ENCODE measurements at places on chromosomes 12 and 14.

GRCh38 chr14:51455041-51455835 lies 196.5 kb upstream of the FRMD6 start:
- no peak for DNase-seq

DNA sequence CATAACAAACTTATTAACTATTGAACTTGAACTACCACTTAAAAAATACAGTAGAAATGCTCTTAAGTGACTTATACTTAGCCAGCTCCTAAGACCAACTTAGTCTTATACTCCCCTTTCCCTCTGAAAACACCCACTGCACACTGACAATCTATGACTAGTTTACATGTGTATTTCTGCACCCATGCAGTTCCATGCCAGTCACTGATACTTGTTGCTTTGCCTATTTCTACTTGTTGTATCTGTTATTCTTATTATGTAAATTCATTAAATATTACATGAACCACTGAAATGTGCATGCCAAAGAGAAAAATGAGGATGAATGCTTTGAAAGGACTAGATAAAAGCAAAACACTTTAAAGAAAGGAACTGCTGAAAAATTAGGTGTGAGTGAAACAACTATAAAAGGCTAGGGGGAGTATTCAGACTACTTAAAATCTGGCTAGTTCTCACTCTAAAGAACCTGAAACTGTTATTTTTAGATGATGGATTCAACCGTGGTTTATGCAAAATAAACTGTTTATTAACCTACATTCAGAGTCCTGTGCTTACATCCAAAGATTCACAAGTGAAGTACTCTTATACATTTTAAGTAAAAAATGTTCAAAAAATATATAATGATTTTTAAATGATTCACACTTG lies 74.7 kb downstream of the RPS6KA5 start:
- peak; percentile 43 for DNase-seq

DNA sequence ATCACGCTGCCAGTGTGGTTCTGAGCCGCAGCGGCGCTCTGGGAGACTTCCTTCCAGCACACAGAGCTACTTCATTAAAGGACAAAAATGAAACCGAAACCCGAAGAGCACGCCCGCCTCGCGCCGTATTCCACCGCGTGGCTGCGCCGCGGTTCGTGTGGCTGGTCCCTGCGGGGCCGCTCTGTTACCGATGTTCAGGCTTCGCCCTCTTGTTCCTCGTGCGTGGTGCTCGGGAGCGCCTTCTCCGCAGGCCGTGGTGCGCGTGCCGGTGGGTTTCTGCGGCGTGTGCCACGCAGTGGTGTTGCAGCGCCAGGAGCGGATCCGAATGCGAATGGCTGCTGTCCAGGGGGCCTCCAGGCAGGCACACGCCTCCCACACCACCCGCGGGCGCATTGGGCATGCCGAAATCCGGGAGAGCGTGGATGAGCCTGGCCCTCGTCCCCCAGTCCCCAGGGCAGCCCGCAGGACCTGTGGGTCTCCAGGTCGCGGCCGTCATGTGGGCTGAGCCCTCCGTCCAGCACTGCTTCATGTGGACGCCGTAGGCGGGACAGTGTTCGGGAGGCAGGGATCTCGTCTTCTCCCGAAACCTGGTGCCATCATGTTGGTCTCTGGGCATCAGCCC lies 91.2 kb downstream of the ADGRD1 start:
- no peak for DNase-seq

DNA sequence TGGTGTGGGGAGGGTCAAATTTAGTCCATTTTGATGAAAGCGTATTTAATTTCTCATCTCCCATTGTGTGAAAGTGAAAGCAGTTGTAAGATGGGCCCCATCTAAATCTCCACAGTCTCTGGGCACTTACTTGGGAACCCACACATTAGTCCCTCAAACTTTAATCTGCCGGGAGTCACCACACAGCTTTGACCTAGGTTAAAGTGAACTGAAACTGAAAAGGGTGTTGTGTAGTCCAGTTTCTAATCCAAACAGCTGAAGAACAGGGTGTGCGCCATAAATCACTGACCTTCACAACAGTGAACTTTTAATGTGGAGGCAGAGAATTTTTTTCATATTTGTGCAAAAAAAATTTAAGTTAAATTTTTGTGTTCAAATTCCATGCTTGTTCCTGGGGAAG lies 48.4 kb upstream of the PTPRO start:
- DNase-seq, result no peak

- DNase-seq, result no peak
Observed at GRCh38 chr14:99838639-99839134, 45.5 kb downstream of the EML1 start.

DNA sequence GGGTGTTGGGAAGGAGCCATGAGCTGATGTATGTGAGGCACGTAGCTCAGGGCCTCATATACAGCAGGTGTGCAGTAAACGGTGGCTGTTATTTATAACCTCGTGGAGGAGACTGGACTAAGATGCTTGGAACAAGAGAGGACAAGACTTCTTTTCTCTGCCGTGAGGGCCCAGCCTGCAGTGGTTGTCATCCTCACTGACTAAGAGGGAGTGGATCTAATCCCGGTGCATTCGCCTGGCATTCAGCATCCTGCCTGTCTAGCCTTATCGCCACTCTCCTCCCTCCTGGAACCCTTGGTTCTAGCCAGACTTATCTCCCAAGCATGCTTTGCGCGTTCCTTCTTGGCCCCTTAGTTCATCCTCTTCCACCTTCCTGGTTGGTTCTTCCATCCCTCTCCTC lies 3.9 kb downstream of the TSPAN9 start:
- DNase-seq, result no peak

- DNase-seq, result peak; percentile 59
Observed at GRCh38 chr14:23121361-23121771, 2.3 kb upstream of the CEBPE start.

DNA sequence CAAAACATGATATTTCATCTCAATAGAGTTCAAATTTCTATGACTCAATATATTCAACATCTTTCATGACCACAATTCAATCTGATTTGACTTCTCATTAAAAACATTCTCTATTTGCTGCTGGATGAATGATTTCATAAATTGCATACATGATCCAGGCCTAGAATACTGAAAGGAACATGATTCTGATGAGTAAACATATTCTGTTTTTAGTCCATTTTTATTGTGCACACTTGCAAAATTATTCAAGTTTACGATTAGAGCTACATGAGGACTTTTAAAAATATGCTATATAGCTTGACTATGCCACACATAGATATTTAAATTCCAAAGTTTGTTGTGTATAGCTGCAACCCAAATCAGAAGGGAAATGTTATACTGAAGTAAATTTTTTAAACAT lies 273.8 kb upstream of the GRIP1 start:
- no peak for DNase-seq

DNA sequence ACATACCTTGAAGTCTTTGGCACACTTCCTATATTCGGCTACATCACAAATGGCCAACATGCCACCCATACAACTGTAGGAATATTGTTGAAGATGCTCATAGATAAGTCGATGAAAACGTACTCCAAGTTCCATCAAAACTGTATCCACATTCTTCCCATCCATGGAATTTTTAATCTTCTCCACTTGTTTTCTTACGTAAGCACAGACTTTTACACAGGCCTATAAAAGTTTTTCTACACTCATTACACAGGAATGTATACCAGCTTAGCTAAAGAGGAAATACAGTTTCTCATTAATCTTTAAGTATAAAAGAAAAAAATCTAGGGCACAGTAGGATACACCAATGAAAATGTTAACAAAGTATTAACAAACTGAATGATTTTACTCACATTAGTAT lies 59.1 kb downstream of the EXOC5 start:
- DNase-seq, result no peak

DNA sequence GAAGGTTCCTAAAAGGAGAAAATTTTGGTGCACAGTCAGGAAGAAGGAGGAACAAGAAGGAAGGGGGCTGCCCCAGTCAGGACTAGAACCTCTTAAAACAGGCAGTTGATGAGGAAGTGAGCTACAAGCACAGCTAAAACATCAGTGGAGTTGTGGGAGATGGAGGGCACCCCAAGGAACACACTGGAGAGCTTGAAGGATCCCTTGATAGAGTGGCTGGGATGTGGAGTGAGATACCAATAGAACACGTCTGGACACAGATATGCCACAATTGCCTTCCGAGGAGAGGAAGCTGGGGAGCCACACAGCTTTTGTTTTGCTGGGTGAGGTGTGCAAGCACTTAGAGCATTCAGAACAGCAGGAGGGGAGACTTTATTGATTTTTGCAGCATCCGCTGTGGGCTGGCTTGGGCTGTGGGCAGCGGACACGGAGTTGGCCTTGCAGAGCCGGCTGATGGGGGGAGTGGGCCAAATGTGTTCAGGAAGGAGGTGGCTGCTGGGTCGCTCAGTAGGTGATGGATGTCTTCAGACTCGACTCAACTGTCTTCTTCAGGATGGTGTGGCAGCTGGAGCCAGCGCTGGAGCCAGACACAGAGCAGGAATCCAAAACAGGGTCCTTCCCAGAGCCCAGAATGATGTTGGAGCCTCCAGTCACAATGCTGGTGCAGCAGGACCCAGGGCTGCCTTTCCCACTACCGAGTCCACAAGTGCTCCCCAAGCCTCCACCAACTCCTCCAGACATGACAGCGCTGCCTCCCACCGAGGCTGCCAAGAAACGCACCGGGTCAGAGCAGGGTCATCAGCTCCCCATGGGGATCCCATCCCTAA lies 4.7 kb upstream of the KRT79 start:
- no peak for DNase-seq

GRCh38 chr12:87848248-87848868 lies 180.8 kb downstream of the C12orf50 start:
- DNase-seq, result peak; percentile 31

- DNase-seq, result no peak
Observed at GRCh38 chr14:53304726-53305381, 151.7 kb upstream of the DDHD1 start.

DNA sequence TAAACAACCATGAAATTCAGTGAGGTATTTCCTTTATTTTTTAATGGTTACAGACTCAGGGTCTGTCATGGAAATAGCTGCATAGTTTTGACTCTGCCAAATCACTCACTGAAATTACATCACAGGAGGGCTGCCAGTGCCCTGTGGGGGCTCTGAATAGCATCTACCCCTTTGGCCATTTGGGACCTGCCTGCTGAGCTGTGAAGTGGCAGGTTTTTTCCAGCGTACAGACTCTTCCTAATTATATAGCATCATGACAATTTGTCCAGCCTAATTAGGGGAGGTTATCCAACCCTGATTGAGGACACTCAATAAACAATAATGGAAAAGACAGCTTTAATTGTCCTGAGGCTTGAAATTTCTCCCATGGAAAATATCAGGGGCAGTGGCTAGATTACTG lies 1.8 kb upstream of the COCH start:
- DNase-seq, result no peak

DNA sequence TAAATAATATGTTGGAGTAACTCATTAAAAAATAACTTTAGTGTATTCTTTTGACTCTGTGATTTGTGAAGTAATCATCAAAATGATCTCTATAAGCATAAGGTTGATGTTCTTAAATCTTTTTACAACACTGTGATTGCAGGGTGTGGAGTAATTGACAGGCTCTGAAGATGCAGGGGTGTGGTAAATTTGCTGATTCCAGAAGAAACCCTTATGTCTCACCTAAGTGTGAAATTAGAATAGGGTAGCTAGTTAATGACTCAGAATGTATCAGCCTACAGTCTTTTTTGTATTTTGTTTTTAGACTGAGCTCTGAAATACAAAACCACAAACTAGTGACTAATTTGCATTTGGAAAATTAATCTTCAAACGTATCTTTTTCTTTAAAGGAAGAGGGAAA lies 5.9 kb downstream of the PRPF39 start:
- DNase-seq, result peak; percentile 38

GRCh38 chr14:100073576-100074430 lies 8.6 kb downstream of the EVL start:
- no peak for DNase-seq

DNA sequence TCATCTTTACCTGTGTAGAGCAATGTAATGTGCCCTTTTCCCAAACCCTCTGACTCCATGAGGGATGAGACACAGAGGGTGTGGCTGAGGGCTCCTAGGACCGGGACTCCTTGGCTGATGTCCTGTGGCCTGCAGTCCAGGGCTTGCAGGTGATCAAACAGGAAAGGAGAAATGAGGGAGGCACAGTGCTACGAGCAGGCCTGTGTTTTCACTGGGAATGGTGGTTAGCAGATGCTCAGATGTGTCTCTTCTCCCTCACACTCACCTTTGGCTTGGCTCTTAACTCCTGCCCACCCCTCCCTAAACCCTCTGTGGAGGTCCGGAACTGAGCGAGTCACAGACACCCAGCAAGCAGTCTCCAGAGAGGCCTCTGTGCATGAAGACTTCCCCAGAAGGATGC lies 254.4 kb downstream of the DAD1 start:
- DNase-seq, result no peak

- no peak for DNase-seq
Observed at GRCh38 chr12:28237423-28237822, 47.2 kb downstream of the CCDC91 start.

DNA sequence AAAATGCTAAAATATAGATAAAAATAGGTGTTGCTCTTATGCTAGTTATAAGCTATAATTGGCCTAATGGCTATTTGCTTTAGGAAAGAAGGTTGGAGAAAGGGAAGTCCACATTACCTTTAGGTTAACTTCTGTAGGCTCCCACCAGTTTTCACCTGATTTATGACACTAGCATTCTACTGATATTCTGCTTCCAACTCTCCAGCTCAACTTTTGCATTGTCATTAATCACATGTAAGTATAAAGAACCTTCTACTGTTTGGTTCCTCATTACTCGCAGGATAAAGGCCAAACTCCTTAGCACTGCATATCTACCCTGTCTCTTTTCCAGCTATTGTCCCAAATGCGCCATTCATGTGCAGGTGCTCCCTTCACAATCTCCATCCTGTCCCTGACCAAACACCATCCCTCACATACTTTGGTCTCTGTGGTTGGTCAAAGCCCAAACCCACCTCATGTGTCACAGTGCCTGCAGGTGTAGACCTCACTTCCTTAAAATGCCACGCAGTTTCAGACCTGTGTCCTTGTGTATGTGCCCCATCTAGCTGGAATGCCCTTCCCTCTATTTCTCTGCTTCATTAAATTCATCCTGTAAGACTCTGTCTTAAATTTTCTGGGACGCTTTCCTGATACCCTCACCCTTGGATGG lies 3.3 kb downstream of the DDHD1 start:
- DNase-seq, result no peak

GRCh38 chr12:26717757-26718156 lies 115.2 kb downstream of the ITPR2 start:
- DNase-seq, result no peak

DNA sequence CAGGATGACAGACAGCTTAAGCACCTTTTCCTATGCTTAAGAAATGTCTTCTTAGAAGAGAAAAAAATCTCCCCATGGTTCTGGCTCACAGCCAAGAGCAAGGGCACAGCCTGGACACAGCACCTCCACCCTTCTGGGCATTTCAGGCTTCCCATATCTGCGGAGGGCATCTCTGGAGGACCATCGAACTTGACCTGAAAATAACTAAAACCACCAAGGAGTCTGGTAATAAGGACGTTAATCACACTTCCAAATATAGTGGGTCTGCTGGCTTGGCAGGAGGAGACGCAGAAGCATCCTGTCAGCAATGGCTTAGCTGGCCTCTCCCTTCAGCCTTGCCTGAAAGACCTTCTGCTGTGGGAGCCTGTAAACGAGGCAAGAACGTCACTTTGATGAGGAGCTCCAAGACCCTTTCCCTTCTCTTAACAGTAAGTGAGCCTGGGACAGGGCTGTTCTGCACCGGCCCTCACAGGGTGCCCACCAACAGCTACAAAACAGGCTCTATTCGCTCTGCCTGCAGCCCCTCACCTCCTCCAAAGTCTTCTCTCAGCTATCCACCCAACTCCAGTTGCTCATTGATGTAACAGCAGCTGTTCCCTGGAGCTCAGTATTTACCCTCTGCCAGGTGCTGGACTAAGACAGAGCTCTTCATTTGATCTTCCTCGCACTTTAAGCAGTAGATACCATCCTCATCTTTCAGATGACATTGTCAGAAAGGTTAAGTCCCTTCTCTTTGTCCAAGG lies 13.2 kb downstream of the SETD3 start:
- DNase-seq, result no peak

Measured in GM13977 (cell line).